ENCODE measurements at places on chromosomes 1 and 21.

GRCh38 chr1:167273027-167273800 lies 52.5 kb downstream of the POU2F1 start:
- DNase-seq: no peak

- DNase-seq: no peak
Measured at GRCh38 chr1:52268372-52268771, 97.6 kb downstream of the CC2D1B start.

GRCh38 chr1:220011620-220012019 lies 34.7 kb downstream of the EPRS1 start:
- no peak for DNase-seq

GRCh38 chr1:219985169-219985568 lies 56.8 kb upstream of the SLC30A10 start:
- DNase-seq: no peak
